ENCODE measurements at places on chromosomes 5 and 9.

- DNase-seq, result no peak
Observed at GRCh38 chr5:140502834-140503233, 44.6 kb upstream of the EIF4EBP3 start.

GRCh38 chr5:513216-514100, 10.8 kb downstream of the SLC9A3 start:
- no peak for DNase-seq

DNA sequence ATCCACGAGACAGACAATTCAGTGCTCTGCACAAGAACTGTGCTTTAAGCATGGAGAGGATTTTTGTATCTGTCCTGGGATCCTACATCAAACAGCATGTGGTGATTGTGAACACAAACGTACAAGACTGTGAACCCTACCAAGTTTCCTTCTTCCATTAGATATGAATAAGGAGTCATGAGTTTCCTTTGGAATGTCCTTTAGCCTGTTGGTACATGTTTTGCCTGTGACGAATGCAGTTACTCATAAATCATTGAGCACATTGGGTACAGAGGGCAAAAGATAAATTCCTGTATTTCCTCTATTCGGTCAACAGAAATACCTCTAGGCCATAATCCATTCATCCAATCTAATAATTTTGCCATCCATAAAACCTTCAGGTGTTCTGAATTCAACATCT, 61.5 kb downstream of the FXN start:
- DNase-seq, result no peak

- DNase-seq, result no peak
Observed at GRCh38 chr5:81353189-81353588, 40.7 kb downstream of the ACOT12 start.

DNA sequence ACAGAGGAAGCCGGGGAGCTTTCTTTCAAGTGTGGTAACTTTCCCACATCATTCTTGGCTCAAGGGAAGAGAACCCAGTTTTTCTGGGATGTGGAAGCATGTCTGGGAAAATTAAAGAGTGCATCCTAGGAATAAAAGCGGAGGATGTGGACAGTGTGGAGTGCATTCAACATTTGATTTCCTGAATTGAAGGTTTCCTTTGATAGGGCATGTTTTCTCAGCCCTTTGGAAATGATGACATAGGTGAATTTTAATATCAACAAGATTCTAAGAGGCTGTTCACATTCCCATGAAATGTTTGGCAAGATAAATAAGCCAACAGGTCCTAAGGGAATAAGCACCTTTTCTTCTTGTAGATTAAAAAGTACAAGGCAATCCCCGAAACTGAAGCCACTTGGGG, 63.6 kb downstream of the ENTREP1 start:
- no peak for DNase-seq

DNA sequence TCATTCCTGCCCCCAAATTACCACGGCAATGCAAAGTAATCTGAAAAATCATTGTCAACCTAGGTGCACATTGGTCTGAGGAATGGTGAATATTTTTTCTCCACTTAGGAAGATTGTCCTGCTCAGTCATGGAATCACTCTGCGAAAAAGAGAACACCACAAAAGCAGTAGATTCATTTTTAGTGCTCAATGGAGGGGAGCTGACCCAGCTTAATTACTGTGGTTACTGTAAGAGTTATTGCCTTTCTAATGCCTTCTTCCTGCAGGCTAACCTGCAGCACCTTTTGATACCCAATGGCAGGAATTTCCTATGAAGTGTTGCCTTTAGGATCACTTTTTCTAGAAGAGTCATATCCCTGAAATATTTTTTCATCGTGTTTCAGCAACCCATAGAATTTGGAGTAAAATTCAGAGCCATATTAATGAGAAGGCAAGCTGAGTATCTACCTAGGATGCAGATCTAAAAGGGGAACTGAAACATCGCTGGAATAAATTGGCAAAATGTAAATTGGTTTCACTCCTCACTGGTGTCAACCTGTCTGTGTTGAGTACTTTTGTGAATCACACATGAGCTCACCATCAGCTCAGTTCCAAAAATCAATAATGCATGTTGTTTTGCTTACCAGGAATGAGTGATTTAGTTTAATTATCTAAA, 464.5 kb downstream of the CSNK1G3 start:
- DNase-seq, result peak; percentile 64

- no peak for DNase-seq
Observed at GRCh38 chr9:111662576-111663300, 1.3 kb downstream of the GNG10 start.

DNA sequence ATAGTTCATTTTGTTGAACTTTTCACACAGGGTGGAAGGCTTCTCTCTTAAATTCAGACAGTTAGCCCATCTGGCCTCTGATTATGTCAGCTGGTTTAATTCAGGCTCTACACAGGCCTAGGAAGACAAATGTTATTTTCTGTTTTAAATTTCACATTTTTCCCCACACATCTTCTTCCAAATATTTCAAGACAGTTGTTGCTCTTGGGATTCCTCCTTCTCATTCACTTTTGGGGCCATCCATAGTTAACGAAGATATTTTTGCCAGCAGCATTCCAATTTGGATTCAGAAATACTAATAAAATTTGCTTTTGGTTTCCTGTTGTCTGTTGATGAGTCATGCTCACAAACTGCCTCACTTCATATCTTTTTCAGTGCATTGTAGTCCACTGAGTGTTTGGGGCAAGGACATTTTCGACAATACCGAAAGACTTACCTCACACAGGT, 475.4 kb downstream of the DMAC1 start:
- DNase-seq, result no peak

DNA sequence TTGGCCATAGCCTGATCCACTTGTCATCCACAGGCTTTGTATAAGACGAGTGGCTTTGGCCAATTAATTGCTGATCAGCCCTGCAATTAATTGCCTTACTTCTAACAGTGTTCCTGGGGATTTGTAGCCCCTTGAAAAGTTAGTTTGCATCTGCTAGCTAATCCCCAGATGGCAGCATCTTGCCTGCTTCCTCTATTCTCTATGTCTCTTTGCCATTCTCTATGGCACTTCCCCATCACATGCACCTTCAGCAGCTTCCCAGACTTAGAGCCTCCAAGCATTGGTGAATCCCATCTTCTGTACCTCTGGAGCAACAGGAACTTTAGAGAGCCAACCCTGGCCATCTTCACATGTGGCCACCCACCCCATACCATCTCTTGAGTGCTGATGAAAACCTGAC, 197.0 kb upstream of the DMAC1 start:
- DNase-seq, result no peak

GRCh38 chr9:136199391-136200288, 5.3 kb downstream of the LHX3 start:
- DNase-seq, result no peak

- no peak for DNase-seq
Observed at GRCh38 chr5:34041247-34041972, 1.6 kb downstream of the C1QTNF3 start.

GRCh38 chr5:176922817-176923216, 23.7 kb upstream of the HK3 start:
- DNase-seq, result no peak

DNA sequence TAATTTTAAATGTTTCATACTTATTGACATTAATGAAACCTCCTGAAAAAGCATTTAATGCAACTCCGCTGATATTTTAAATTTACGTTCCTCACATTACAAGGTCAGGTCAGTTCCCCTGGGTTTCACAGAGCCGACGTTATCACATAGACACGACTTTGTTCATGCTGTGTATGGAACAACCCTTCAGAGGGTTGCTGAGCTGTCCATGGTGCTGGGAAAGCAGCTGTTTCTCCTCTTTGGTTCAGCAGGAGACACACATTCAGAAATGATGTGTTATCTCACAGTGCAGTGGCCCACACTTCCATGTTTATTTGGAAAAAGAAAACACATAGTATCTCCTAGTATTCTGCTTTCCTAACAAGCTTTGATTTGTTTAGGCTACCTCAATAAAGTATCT, 53.5 kb downstream of the PPP2R2B start:
- DNase-seq, result no peak

- no peak for DNase-seq
Observed at GRCh38 chr5:156922207-156922792, 40.7 kb downstream of the TIMD4 start.

- DNase-seq, result no peak
Observed at GRCh38 chr9:113153599-113153998, 2.8 kb downstream of the SLC31A2 start.

DNA sequence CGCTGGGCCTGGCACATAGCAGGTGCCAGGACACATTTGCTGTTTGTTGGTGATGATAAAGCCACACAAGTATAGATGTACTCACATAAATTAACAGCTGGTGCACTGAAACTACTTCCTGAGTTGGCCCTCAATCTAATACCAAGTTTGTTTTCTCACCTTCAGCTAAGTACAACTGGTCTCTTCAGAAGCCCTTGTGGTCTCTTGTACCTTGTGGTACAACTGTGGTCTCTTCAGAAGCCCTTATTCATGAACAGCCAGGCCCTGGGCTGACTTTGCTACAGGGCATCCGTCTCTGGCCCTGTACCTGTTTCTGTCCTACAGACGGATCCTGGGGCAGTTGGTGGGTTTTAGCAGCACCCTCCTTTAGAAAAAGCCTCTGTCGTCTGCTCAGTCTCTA, 81.5 kb downstream of the DAB2IP start:
- no peak for DNase-seq

GRCh38 chr9:31556667-31557463, 827.6 kb upstream of the ACO1 start:
- DNase-seq, result no peak

GRCh38 chr9:7117676-7118561, 360.1 kb downstream of the KDM4C start:
- DNase-seq, result no peak

- no peak for DNase-seq
Observed at GRCh38 chr5:133884569-133885311, 83.7 kb downstream of the C5orf15 start.

- DNase-seq, result no peak
Observed at GRCh38 chr5:167352801-167353200, 938.6 kb upstream of the WWC1 start.

GRCh38 chr5:127922603-127923002, 161.0 kb upstream of the SLC12A2 start:
- no peak for DNase-seq

- DNase-seq, result no peak
Observed at GRCh38 chr9:136910901-136911245, 24.6 kb downstream of the TRAF2 start.

DNA sequence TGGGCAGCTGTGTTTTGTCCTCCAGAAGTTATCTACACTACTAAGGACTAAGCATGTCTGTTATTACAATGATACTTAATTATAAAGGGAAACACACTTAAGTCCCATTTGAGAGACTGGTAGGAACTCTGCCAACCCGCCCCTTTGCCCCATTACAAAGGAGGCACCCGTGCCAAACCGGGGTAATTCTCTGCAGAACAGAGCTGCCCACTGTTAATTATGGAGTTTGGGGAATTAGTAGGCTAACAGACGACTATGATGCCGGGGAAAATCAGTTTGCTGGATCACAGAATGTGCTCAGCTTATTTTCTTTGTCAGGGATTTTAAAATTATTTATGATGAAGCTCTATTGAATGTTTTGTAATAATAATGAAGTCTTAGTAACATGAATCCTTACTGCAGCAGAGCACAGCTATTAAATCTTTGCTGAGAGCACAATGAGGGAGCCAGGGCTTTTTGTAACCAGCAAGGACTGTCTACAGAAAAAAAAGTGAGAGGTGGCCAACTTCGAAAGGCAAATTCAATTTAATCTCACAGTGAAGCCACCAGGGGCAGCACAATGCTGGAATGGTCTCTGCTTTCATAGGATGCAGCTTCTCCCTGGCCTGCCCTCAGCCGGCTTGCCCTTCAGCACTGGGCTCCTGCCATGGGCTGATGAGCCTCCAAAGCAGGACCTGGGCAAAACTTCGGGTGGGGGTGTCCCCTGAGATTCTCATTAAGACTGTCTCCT, 134.5 kb downstream of the GNAQ start:
- DNase-seq, result peak; percentile 1

DNA sequence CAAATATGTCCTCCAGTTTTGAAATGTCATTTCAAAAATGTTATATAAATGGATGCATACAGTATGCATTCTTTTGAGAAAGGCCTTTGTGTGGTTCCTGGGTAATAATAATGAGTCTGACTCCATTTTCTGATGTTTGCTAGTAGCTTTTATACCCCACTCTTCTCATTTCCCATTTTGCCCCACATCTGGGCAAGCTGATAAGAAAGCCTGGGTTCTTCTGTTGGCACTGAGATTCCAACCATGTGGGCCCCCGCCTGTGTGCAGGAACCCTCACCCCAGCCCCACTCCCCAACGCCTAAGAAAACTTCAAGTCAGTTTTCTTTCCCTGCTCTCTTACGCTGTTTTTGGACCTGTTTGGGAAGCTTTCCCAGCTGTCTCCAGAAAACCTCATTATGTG, 89.4 kb downstream of the SNX18 start:
- DNase-seq, result no peak

DNA sequence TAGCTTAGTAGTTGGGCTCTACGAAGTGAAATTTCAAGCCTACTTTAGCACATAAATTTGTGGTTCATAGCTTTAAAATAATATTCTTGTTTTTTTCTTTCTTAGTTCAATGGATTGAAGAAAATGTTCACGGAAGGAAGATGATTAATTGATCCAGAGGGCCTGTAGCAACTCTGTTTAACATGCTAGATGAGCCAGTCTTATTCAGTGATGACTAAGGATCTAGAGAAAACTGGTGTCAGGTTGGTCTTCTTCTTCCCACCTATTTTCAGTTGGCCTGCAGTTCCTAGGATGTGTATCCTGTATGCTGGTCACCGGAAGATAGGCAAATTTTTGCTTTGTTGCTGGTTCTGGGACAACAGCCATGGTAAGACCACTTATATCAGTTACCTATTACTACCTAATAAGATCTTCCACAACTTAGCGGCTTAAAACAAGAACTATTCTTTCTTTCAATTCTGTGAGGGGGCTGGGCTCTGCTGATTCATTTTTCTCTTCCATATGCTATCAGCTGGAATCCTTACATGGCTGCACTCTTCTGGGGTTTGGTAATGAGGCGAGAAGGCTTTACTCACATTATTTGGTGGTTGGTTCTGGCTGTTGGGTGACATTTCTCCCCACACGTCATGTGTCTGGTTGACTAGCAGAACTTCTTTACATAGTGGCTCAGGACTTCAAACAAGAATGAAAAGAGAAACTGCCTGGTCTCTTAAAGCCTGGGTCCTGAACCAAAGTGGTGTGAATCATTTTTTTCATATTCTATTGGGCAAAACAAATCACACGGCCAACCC, 182.7 kb upstream of the ACTBL2 start:
- DNase-seq, result no peak

- no peak for DNase-seq
Observed at GRCh38 chr5:135250671-135251070, 148.4 kb downstream of the MACROH2A1 start.

GRCh38 chr9:134585021-134585561, 56.5 kb upstream of the COL5A1 start:
- DNase-seq, result no peak

GRCh38 chr9:36487482-36488388, 85.0 kb upstream of the MELK start:
- peak; percentile 95 for DNase-seq

DNA sequence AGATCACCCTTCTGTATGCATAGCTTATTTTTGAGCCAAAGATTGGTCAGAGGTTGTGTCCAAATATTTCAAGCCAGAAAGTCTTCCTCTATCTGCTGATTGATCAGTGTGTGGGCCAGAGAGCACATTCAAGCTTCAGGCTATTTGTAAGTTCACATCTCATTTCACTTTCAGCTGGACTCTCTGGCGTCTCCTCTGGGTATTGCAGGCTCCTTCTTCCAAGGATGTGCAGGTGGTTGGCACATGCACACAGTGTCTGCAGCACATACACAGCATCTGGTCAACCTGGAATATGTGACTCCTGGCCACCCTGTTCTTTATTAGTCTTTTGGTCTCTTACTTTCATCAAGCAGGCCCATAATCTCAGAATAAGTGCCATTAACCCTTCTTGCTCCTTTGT, 516.1 kb downstream of the ANXA1 start:
- no peak for DNase-seq

Data from OCI-LY7 (cell line).